ENCODE measurements at places on chromosomes 11 and 22. TPM values are rescaled to one million over a fixed set of nuclear protein-coding genes. Genes with fewer than 3 reads are reported as not detected.

DNA sequence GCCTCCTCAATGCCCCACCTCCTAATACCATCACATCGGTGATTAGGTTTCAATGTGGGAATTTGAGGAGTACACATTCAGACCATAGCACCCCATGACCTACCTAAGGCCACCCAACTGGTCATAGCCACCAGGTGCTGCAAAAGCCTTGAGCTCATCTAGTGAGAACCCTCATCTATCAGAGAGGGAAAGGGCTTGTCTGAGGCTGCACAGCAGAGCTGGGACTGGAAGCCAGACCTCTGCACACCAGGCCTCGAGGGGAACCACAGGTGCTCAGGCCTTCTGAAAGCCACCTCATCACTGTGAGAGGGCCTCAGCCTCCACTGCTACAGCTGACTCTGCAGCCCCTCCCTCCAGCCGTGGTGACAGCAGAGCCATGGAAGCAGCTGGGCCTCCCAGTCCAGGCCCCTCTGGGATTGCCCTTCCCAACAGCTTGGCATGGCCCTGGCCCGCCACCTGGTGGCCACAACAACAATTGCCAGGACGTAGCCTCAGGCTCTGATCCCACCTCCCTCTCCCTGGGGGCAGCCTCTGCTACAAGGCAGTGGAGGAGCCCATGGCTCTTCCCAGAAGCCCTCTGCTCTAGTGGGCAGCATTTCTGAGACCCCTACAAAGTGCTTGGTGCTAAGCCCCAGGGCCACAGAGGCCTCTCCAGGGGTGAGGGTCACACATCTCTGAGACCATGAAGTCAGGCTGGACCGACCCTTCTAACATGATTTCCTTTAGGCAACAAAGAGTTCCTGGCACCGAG is 41.0 kb upstream of the PRDM11 start:
- DNase-seq, result no peak

MUC15 gene
- polyA plus RNA-seq, result 24.5 TPM

DNA sequence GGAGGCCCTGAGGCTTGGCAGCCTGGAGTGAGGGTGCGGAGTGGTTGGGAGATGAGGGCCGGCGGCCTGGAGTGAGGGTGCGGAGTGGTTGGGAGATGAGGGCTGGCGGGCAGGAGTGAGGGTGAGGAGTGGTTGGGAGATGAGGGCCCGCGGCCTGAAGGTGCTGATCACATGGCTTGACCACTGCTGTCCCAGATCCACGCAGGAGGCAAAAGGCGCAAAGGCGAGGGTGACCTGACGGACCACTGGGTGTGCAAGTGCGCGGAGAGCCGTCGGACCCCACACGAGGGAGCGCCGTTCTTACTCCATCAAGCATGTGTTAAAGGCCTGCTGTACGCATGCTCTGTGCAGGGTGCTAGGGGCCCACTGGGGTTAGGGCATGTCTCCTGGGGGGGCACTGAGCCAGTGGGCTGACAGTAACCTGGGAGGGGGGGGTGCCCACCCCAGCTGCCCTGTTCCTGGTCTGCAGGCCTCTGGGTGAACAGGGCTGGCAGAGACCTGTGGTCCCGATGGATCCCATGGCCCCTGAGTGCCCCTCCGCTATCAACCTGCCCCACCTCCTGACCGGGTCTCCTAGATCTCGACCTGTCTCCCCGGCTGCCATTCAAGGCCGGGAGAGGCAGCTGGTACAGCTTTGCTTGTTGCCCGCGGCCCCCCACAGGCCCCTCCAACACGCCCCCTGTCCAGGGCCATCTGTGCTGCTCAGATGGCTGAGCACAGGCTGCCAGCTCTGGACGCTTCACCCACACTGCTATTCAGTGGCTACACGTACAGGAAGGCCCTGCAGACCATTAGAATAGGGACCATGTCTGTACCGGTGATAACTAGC is 21.1 kb downstream of the MRGPRD start:
- DNase-seq, result no peak

DNA sequence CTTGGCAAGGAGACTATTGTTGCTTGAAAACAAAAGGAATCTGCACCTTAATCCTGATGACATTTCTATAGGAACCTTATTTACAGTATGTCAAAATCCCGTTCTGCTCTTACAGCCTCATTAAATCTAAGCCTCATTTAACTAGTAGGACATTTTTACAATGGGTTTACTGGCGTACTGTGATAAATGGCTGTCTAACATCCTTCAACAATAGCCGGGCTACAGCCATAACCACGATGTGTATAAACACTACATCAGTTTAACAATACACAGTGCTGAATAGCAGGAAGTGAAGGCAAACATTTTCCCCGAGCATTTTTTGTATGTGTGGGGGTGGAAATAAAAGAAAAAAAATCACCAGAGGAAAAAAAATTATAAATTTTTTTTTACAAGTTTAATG is 131.2 kb downstream of the ARL14EP start:
- no peak for DNase-seq

GRCh38 chr11:73461964-73462363 is 85.8 kb downstream of the RELT start:
- no peak for DNase-seq
